Hindlimb muscle (tissue), 1 donor: ENCODE measurements at places on chromosomes 5 and 9.

- no peak for DNase-seq
Measured at GRCh38 chr5:111963555-111963954, 206.6 kb upstream of the NREP start.

- DNase-seq, result no peak
Measured at GRCh38 chr5:9265441-9266287, 280.2 kb downstream of the SEMA5A start.

DNA sequence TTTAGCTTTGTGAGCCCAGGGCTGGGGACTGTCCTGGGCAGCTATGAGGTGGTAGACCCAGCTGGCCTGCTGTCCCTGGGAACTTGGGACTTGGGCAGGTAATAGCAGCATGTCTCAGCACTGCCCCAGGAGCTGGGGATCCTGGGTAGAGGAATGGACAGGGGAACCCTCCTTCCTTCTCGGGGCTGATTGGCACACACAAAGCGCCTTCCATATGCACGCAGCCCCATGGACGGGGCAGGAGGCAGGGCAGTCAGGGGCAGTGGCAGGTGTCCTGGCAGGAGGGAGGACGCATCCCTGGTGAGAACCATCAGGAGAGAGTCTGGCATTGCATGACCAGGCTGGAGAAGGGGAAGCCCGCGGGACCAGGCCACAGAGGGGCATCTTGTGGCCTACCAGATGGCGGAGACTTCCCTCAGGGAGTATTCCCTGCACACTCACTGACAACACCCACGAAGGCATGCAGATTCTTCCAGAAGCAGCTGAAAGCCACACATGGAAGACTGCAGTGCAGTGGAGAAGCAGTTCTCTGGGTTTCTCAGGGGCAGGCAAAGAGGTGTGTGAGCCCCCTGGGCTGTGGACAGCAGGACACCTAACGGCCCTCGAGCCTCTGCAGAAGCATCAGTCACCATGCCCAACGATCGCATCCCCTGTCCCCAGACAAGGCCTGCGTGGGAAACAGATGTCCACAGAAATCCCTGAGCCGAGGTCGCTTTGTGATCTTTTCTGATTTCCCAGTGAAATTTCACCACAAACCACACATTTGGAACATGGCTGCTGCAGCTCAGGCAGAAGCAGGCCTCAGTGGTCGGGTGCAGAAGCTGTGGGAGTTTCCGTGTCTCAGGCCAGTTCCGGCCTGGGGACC lies 7.0 kb upstream of the NKD2 start:
- DNase-seq, result no peak

- DNase-seq, result no peak
Measured at GRCh38 chr5:175894793-175895192, 23.4 kb downstream of the CPLX2 start.

- no peak for DNase-seq
Measured at GRCh38 chr9:80952363-80952922, 736.9 kb downstream of the TLE1 start.

GRCh38 chr5:147017621-147018020 lies 139.1 kb upstream of the PPP2R2B start:
- no peak for DNase-seq

DNA sequence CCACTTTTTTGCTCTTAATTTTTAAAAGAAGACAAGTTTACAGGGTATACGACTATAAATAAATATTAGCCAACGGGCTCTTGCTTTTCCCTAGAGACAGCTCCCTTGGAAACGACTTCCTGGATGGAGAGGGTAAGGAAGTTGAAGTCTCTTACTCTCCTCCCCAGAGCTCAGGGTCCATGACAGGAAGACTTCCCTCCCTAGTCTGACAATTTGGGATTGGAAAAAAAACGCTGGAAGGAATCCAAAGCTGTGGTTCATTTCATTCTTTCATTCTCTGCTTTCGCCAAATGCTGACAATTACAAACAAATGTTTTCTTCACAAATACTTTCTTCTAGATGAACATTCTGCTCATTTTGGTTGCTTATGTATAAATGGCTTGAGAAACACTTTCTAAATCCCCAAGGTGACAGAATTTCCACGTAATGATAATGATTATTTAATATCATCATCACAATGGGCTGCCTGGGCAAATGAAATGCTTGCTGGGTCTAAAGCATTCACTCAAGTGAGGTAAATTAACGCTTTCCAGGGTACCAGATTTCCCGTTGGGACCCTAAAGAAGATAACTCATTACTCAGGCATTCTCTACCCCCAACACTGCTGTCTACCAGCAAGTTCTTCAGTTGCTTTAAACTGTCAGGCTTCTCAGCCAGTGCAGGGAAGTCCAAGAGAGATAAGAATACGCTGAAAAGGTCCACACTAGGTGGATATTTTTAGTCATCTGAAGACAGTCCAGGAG lies 139.8 kb upstream of the SLC30A5 start:
- peak; percentile 66 for DNase-seq

- peak; percentile 70 for DNase-seq
Measured at GRCh38 chr5:180803181-180804128, 849 bp upstream of the MGAT1 start.

GRCh38 chr5:161847447-161847846 lies 473 bp upstream of the GABRA1 start:
- DNase-seq, result no peak

GRCh38 chr5:168851902-168852321 lies 272.7 kb upstream of the PANK3 start:
- no peak for DNase-seq

DNA sequence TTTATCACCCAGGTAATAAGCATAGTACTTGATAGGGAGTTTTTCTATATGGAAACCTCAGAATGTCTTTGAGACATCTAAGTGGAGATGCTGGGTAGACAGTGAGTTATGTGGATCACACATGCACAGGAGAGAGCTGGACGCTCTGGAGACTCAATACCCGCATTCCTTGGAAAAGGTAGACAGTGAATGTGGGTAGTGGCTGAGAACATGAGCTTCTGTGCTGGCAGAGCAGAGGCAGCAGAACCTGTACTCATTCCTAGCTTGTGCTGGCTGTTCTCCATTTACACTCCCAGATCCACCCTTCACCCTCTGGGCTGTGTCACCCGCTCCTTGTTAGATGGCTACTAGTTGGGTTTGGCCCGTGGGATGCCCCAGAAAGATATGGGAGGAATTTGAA lies 269.8 kb downstream of the ASTN2 start:
- no peak for DNase-seq

GRCh38 chr5:31553863-31554262 lies 21.8 kb downstream of the C5orf22 start:
- DNase-seq, result no peak
